CD4-positive, alpha-beta T cell treated with Interleukin-21 for 1 hour (primary cell): ENCODE measurements at places on chromosomes 11 and 22.

DNA sequence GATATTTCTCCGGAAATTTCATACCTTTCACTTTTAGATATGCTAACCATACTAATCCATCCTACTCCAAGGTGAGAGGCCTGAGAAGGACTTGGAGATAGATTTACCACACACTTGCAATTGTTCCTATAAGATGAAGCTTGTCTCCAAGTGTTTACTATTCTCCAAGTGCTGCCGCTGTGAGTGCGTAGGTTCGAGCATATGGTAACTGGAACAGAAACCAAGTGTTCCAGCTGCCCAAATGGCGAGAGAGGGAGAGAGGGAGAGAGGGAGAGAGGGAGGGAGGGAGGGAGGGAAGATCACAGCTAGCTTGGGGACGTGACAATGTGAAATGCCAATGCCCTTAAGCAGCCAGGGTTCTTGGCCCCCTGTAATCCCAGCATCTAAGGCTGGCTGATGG is 21.5 kb downstream of the ASCC2 start:
- no peak for DNase-seq

DNA sequence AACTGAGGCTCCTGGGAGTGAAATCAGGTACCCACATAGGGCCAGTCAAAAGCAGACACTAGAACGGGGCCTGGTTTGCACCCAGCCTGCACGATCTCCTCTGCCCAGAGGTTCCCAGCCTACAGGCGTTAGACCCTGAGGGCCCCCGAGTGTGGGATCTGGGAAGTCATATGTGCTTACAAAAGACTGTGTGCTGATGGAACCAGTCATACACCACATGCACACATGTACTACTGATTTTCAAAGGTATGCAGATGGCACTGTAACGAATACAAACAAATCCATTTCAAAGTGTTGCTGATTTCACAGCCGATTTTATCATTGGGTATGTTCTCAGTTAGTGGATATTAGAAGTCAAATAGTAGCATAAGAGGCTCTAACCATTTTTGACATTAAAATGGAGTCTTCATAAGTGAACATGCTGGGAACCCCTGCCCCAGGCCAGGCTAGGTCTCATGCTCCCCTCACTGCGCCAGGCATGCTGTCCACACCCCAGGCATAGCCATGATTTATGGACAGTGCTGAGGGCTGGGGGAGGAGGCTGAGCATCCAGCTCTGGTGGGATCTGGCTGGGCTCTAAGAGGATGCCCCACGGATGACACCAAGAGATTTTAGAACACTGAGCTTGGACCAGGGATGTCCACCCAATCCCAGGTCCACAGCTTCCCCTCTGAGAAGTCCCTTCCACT is 38.6 kb upstream of the LRRC32 start:
- no peak for DNase-seq

DNA sequence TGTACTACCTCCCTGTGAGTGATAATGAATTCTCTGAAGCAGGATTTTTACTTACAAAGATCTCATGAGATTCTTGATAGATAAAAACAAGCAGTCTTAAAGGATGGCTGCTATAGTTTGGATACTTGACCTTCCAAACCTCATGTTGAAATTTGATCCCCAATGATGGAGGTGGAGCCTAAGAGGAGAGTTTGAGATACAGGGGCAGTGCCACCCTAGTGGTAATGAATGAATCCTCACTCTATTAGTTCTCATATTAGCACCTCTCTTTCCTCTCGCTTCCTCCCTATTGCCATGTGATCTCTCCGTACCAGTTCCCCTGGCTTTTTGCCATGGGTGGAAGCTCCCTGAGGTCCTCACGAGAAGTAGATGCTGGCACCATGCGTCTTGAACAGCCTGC is 37.9 kb upstream of the OR8B8 start:
- DNase-seq = no peak

DNA sequence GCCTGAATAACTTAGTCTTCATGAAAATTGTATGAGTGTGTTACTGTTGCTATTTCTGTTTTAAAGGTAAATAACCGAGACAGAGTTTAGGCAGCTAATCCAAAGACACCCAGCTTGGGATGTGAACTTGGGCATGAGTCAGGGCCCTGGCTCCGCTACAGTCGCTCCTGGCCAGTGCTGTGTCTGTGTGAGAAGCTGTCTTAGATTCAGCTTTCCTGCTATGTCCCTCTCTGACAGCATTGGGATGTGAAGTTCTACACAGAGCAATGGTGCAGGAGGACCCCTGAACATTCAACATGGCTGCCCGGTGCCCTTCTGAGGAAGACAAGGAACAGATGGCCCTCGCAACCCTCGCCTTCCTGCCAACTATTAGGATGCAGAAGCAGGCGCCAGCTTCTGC is 49.4 kb downstream of the GALNT18 start:
- DNase-seq = no peak
